ENCODE measurements at places on chromosomes 16 and 17.

DNA sequence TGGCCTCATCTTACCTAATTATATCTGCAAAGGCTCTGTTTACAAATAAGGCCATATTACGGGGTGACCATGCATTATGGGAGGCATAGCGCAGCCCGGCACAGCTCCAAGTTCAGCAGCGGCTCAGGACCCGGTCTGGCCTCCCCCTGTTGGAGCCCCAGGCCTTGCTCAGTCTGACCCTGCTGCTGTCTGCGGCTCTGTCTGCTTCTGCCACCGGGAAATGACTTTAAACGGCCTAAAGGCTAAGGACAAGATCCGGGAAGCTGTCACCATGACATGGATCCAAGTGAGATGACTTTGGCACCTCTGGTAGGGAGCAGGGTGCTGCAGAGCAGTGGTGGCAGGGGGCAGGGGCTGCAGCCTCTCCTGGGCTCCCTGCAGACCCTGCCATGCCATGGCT, 140.6 kb upstream of the GSE1 start:
- no peak for DNase-seq

DNA sequence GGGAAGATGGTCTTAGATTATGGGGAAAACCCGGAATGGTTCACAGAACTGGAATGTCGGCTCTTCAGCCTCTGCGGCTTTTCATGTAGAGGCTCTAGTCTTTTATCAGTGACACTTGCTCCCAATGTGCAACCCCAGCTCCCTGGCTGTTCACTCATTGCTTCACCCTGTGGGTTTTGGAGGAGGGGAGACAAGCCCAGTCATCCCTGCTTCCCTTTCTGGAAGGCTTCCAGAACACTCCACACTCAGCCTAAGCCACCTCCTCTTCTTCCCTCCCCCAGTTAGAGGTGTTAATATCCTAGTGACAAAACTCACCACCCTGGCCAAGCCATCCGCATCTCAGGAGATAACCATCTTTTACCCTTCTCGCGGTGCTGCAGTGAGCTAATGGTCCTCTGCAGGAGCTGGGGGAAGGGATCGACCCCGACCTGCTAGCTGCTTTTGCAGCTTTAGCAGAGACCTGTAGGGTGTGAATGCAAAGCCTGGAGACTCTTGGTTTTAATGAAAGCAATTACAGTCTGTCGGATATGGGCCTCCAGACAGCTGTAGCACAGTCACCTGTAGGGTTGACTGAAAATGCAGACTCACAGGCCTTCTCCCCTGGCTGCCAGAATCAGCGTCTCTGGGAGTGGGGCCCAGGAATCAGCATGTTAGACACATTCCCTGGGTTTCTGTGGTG, 24.3 kb upstream of the LASP1NB start:
- DNase-seq, result no peak

- no peak for DNase-seq
These were observed 17.4 kb downstream of the WNT9B start for GRCh38 chr17:46868689-46869187.

DNA sequence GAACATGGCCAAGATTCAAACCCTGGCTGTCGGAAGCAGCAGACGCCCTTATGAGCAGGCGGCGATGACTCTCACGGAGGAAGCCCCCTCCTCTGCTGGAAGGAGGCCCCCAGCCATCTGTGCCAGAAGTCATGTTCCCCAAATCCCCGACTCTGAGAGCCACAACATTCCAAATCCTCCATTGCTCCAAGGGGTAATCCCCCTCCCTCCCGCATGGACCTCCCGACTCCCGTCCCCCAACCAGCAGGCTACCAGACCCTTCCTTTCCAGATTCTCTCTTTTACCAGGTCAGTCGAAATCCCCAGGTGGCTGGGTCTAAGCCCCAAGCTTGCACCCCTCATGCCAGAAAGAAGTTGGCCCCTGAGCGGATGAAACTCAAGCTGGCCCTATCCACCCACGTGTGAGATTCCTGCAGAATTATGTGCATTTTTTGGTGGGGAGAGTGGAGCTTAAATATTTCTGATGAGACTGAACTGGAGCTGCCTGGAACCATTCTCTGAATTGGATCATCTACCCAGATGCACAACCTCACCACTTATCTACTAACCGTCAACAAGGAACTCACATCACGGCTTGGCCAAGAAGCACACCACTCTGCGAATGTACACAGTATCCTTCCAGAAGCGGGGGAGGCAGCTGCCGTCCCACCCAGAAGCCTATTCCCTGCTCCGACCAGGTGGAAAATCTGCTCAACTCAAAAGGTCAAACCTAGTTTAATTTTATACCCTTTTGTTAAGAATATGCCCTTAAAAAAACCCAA, 283.5 kb downstream of the C16orf95 start:
- no peak for DNase-seq

DNA sequence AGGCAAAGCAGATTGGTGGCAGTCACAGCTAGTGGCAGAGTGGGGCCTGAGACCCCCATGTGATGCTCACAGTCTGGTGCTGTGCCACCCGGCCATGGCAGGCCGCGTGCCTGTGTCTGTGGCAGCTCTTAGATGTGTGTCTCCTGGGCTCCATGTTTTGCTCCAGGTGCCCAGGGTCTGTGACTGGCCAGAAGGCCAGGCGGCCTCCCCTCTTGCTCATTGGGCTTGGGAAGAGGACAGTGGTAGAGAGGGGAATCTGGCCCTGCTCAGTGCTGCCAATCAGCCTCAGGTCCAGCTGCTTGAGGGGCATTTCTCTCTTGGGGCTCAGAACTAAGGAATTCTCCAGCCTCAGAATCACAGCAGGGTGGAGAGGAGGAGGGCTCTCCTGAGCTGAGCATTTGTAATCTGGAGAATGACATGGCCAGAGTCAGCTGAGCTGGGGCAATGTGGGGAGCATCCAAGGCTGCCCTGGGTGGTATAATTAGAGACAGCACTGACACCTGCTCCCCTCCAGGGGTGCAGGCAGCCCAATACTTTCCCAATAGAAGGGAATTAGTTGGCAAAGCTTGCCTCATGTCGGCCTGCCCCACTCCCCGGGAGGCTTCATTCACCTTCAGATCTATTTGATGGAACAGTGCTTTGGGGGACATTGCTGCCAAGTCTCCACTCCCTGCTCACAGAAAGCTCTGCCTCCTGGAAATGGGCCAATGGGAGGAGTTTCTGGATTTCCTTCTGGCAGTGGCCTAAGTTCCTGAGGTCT, 2.7 kb upstream of the LASP1NB start:
- no peak for DNase-seq

DNA sequence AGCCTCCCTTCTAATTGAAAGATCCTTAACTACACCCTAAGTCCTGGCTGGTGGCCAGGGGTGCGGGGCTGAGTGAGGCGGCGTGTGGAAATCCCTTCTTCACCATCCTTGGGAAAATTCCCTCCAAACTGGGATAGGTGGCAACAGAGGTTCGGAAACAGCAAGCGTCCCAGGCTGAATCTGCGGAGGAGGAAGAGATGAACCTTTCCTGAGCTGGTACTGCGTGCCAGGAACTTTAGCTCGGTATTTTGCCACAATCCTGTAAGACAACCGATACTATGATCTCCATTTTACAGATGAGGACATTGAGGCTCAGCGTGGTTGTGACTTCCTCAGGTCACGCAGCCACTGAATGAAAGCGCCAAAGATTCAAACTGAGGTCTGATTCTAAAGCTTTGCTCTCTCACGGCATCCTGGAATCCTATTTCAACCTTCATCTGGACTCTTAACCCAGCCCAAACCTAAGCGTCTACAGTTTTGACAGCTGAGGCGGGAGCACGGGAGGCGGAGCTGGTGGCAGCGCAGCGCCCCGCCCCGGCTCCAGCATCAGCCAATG, 583 bp upstream of the CYLD start:
- DNase-seq, result no peak

DNA sequence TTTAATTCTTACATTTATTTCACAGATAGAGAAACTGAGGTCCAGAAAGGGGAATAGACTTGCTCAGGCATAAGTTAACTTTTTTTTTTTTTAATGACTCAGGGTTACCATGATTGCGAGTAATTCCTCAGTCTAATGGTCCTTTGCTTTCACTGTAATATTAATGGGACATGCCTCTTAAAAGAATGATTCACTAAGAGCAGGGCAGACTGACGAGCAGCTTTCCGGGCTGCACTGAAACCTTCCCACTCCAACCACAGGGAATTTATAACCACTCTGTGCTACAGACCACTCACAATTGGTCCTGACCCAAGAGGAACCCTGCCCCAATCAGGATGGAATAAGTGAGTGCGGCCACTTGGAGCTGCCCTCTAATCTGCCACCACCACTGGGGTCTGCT, 5.7 kb downstream of the HOXB2 start:
- no peak for DNase-seq

GRCh38 chr16:49547448-49547847, 173.8 kb downstream of the C16orf78 start:
- DNase-seq, result no peak

GRCh38 chr17:47470836-47471235, 60.1 kb upstream of the NPEPPS start:
- DNase-seq, result no peak

DNA sequence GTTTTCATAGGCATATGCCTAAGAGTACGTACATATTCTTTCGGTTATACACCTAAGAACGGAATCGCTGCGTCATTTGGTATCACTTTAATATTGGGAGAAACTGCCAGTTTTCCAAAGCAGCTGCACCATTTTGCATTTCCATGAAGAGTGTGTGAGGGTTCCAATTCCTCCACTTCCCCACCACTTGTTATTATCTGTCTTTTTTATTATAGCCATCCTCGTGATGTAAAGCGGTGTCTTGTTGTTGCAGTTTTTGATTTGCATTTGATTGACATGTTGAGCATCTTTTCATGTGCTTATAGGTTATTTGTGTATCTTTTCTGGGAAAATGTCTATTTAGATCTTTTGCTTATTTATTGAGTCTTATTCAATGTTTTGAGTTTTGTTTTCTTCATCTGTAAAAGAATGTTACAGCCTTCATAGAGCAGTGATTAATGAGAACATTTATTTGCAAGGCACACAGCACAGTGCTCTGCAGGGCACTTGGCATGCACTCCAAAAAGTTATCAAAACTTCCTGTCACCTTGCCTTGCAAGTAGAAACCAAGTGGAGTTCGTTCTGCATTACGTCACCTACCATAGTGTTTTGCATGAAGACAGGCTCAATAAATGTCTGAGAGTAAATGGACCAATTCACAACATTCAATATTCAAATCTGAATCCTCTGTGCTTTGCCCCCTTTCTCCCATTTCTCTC, 26.6 kb upstream of the ST6GALNAC1 start:
- no peak for DNase-seq

DNA sequence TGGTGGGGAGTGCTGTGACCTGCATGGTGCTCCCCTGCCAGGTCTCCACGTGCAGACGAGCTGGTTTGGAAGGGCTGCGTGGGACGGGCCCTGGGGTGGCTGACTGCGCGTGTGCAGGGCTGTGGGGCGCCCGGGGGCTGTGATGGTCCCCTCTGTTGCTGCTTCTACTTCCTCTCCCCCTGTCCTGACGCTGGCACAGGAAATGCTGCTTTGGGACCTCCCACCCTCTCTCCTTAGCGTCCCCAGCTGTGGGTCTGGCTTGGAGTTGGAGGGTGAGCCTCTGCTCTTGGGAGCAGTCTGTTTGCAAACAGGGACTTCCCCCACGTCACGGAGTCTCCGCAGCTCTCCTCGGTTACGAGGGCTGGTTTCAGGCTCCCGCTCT, 35.2 kb downstream of the TSC2 start:
- DNase-seq, result no peak

DNA sequence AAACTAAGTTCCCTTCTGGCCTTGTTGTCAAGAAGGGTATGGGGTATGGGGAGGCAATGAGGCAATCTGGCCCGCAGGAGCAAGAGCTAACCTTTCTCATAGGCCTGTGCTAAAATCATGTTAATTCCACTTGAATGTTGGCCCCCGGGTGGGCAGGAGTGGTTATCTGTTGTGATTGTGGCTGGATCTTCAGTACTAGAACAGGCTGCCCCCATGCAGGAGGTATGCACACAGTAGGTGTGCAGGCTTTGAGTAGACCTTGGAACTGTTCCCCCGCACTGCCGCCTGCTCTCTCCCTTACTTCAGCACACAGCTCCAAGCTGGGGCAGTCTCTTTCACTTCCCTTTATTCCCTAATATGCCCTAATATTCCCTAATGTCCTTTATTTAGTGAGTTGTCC, 52.4 kb upstream of the TANGO6 start:
- no peak for DNase-seq

DNA sequence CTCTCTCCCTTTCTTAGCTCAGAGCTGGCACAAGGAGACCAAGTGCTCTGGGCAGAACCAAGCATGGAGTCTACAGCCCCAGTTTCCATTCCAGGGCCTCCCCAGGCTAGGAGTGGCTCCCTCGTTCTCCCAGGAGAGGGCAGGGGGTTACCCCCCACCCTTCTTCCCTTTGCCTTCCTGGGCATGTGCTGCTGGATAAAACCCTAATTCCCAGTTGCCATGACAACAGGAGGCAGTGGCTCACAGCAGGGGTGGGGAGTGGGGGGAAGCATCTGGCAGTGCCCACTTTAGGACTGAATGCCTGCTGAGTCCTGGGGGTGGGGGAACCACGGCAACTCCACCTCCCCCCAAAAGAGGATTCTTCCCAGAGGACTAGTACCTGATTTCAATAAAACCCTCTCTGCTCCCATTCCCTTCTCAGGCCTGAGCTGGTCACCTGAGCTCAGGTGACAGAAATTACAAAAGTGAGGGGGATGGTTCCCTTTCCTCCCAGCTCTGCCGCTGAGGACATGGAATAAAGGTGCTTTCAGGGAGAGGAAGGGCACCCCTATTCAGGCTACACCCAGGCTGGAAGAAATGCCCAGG, 1.8 kb downstream of the MPP2 start:
- no peak for DNase-seq

- no peak for DNase-seq
These were observed 298.8 kb downstream of the ZFHX3 start for GRCh38 chr16:72749091-72749490.

DNA sequence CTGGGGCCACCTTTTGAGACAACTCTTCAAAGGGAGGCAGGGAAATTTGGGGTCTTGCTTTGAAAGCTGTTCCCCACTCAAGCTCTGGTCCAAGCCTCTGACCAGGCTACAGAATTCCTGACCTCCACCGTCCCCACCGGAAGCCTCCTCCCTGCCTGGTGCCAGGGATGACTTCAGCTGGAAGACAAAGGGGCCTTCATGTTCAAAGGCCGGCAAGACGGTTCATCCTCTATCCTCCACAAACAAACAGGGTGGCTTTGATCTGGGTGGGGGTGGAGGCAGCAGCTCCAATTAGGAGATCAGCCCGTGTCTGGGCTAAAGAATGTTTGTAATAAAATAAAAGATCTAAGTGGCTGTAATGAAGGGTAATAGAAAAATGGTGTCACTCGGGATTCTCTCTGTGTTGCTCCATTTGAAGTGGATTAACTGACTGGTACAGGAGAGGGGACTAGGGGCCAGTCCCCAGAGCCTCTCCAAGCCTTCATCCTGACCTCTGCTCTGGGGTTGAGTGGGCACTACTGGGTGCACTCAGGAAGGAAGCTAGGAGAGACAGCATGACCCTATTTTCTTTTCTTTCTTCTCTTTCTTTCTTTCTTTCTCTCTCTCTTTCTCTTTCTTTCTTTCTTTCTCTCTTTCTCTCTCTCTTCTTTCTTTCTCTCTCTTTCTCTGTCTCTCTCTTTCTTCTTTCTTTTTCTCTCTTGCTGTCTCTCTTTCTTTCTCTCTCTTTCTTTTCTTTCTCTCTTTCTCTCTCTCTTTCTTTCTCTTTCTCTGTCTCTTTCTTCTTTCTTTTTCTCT, 27.5 kb upstream of the NKD1 start:
- DNase-seq, result no peak

Data from iPS DF 19.7 (cell line).